ENCODE measurements at places on chromosomes 13 and 19.

- DNase-seq = no peak
Measured at GRCh38 chr19:16872728-16873127, 16.1 kb upstream of the F2RL3 start.

DNA sequence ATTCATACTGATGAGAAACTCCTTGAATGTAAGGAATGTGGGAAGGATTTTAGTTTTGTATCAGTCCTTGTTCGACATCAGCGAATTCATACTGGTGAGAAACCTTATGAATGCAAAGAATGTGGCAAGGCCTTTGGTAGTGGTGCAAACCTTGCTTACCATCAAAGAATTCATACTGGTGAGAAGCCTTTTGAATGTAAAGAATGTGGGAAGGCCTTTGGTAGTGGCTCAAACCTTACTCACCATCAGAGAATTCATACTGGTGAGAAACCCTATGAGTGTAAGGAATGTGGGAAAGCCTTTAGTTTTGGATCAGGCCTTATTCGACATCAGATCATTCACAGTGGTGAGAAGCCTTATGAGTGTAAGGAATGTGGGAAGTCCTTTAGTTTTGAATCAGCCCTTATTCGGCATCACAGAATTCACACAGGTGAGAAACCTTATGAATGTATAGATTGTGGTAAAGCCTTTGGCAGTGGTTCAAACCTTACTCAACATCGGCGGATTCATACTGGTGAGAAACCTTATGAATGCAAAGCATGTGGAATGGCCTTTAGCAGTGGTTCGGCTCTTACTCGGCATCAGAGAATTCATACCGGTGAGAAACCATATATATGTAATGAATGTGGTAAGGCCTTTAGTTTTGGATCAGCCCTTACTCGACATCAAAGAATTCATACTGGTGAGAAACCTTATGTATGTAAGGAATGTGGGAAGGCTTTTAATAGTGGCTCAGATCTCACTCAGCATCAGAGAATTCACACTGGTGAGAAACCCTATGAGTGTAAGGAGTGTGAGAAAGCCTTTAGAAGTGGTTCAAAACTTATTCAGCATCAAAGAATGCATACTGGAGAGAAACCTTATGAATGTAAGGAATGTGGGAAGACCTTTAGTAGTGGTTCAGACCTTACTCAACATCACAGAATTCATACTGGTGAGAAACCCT is 26.6 kb downstream of the ZNF345 start:
- DNase-seq = no peak

DNA sequence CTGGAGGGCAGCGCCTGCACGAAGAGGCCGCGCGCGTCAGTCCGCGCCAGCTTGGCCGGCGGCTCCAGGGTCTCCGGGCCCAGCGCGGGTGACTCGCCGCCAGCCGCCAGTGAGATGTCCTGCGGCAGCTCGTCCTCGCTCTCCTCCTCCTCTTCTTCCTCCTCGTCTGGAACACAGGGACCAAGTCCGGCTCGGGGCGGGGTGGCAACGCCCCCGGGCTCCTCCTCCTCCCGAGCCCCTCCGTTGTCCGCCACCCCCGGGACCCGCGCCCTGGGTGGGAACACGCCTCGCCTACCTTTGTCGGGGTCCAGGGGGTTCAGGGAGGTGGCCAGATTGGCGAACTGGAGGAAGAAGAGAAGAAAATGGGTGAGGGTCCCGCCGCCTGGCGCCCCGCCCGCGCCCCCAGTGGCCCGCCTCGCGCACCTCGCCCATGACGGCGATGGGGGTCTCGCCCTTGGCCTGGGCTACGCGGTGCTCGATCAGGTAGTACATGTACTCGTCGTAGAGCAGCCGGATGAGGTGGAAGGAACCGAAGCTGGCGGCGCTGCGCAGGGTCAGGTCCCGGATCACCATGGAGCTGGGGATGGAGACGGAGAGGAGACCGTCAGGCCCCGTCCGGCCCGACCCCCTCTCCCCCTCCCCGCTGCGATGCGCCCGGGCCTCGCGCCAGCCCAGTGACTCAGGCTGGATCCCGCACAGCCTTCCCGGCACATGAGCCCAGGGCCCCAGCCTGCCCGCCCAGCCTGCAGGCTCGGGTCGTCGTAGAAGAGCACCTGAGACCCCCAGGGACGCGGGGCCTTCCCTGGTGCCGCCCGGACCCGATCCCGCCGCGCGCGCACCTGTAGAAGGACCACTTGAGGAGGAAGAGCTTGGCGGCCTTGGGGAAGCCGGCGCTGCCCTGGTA is 10.6 kb downstream of the DCAF15 start:
- no peak for DNase-seq

DNA sequence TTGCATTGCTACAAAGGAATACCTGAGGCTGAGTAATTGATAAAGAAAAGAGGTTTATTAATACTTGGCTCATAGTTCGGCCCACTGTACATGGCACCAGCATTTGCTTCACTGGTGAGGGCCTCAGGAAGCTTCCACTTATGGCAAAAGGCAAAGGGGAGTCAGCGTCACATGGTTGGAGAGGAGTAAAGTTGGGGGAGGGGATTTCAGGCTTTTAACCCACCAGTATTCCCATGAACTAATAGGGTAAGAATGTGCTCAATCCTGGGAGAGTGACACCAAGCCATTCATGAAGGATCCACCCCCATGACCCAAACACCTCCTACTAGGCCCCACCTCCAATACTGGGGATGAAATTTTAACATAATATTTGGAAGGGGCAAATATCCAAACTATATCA is 82.5 kb upstream of the MYCBP2 start:
- DNase-seq = no peak

- no peak for DNase-seq
Measured at GRCh38 chr19:29934781-29935180, 7.3 kb upstream of the URI1 start.

- DNase-seq = no peak
Measured at GRCh38 chr19:28864577-28865042, 348.3 kb downstream of the UQCRFS1 start.

DNA sequence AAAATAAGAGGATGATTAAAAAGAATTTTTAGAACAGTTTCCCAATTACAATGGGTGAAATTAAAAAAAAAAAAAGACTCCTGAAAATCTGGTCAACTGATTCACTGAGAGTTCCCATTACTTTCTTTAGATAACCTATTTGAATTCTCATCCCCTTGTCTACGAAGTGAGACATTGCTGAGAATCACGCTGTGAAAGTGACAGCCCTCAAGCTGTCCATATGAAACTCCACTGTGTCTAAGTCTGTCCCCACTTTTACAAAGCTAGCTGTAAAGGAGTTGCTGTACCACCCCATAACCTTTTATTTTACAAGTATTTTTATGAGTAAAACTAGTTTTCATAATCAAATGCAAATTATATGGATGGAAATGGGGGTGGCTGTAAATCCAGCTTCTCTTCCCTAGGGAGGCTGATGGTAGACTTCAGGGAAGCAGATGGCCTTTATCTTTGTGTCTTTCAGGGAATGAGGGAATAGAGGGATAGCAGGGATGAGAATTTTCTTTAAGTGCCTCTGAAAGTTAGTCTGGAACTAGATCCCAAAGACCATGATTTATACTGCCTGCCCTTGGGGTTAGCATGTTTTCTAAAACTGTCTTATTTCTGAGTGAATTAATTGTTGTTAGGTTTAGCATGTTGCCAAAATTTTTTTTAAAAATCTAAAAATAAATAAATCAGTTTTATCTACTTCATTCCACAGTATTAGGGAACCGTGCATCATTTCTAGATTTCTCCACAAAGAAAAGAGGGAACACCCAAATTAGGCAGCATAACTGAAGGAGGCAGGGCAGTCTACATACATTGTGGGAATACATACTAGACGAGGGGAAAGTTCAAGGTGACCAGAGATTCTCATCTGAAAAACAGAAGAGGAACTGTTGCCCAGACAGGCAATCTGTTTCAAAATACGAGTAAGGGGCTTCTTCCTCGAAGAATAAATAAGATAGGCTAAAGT is 1219.1 kb downstream of the UQCRFS1 start:
- DNase-seq = no peak

GRCh38 chr13:48220592-48220980 is 12.4 kb upstream of the ITM2B start:
- DNase-seq = no peak

- DNase-seq = no peak
Measured at GRCh38 chr13:22235285-22235949, 564.5 kb downstream of the FGF9 start.

DNA sequence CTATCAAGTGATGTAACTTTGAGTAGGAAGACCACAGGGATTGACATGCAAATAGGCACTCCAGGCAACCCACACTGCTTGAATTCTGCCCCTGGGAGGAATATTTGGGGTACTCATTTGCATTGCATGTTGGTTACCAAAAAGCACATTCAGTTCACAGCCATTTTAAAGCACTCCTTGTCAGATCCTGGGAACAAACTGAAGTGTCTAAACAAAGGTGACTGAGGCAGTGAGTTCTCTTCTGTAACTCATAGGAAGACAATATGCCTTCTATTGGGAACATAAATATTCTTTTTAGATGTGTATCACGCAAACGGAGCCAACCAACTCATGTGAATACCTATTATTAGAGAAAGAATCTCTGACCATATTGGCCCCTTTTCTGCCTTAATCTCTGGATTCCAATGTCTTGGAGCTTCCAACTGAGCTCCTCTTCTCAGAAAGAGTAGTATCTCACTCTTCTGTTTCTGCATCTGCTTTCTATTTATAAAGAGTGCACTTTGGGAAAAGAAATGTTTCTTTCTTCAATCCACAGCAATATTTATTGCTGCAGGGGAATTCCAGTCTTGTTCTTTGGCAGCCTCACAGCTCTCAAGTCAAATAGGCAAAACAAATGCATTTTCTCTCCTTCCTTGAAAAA is 125.7 kb upstream of the NBEA start:
- no peak for DNase-seq

GRCh38 chr19:2144190-2144589 is 7.2 kb downstream of the AP3D1 start:
- no peak for DNase-seq

DNA sequence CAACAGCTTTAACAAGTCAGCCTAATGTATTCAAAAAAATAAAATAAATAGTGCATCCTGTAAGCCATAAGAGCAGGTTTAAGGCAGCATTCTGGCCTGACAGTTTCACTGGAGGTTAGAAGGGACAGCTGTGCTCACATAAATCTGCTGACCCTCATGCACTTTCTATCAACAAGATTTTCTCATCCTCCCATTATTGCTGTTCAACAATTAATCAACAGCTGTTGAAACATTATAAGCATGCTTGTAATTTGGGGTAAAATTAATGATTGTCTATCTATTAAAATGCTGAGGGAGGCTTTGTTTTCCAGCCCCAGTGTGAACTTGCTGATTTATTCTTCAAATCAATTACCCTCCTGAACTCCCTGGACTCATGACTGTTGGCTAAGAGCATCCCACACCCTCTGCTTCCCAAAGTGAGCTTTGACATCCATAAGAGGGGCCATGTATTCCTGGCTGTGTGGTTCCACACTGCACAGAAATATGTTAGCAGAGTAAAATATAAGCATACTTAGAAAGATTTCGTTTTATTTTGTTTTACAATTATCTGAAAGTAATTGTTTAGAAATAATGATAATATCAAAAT is 492.4 kb downstream of the EFNB2 start:
- DNase-seq = no peak

- no peak for DNase-seq
Measured at GRCh38 chr13:109154966-109155761, 525.8 kb downstream of the MYO16 start.

- no peak for DNase-seq
Measured at GRCh38 chr13:86438034-86438433, 638.8 kb upstream of the SLITRK6 start.

- no peak for DNase-seq
Measured at GRCh38 chr13:66036024-66036614, 1194.0 kb downstream of the PCDH9 start.

GRCh38 chr19:41895745-41896580 is 13.0 kb downstream of the ARHGEF1 start:
- DNase-seq = no peak

- no peak for DNase-seq
Measured at GRCh38 chr13:91655731-91656130, 257.3 kb downstream of the GPC5 start.

DNA sequence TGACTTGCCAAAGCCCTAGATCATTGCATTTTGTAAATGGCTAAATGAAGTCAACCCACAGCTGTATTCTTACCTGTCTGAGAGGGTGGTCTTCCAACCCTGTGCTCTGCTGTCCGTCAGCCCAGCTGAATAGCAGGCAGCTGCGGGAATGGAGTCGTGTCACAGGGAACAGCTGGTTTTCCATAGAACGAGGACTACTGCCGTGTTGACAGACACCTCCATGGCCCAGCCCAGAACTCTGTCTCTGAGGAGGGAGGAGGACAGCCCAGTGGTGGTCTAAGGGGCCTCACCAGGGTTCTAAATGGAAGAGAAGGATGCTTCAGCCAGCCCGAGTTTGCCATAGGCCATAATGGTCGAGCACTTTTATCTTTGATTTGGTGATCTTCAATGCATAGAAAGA is 110.7 kb downstream of the SLC7A1 start:
- no peak for DNase-seq

GRCh38 chr13:43139211-43139610 is 115.8 kb downstream of the DNAJC15 start:
- DNase-seq = no peak

- DNase-seq = no peak
Measured at GRCh38 chr13:74062933-74063332, 71.3 kb downstream of the KLF12 start.

GRCh38 chr19:1758959-1759903 is 5.9 kb downstream of the ONECUT3 start:
- no peak for DNase-seq

DNA sequence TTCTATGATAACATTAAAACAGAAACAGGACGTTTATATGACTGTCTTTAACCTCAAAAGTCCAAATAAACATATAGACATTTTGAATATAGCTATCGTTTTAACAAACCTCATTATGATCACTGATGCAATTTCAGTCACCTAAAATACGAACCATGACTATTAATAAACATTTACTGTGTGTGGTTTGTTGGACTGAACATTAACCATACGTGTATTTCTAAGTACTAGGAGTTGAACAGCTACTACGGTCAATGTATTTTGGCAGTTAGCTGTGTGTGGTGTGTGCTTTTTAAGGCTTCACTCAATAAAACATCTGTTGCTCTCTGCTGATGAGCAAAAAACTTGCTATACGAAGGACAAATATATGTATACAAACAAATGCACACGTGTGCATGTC is 281.4 kb downstream of the ABCC4 start:
- DNase-seq = no peak

DNA sequence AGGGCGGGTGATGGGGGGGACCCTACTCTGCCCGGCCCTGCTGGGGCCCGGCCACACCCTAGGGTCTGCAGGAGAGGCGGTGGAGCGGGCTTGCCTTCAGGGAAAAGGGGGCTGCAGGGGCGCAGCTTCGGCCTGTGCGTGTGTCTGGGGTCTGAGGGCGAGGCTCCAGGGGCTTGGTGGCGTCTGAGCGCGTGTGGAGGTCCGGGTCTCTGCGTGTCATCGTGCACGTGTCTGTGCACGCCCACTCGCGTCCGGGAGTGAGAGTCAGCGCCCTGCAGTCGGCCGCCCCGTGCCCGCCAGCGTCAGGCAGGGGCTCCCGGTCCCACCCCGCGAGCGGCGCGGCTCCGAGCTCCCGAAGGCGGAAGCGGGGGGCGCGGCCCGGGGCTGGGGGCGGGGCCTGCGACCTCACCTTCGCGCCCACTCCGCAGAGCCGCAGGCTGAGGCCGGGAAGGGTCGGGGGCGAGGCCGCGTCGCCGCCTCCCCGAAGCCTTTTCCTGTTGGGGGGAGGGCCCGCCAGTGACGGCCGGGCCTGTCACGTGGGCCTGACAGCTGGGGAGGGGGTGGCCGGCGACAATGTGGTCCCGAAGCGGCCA is at the start of gene ARHGAP45:
Gene ARHGAP45 (plus strand): TSS at position 420 of the 593 bp plus-strand sequence. CDS start 239 bp downstream, outside the sequence.
- DNase-seq = peak; percentile 76

Data from activated T-cell treated with anti-CD3 and anti-CD28 coated beads for 4 hours (primary cell).